Glutamatergic neuron (in vitro differentiated cells): ENCODE measurements at places on chromosomes 1 and 21. TPM values are rescaled to one million over a fixed set of nuclear protein-coding genes. Genes with fewer than 3 reads are reported as not detected.

GRCh38 chr1:6241887-6242740 lies 1.9 kb upstream of the HES3 start:
- H3K36me3 ChIP-seq: no peaks in the 10 kb centered on the region
- peaks cover 8% of the 10 kb centered on the region for H3K4me1 ChIP-seq
- peak overlapping the region; percentile 81 for H3K4me3 ChIP-seq
- H3K27ac ChIP-seq: no peak overlapping the region
- no peak for DNase-seq

- H3K36me3 ChIP-seq: no peaks in the 10 kb centered on the region
- no peak for DNase-seq
- H3K4me3 ChIP-seq: no peak overlapping the region
- no peaks in the 10 kb centered on the region for H3K27me3 ChIP-seq
- H3K4me1 ChIP-seq: no peaks in the 10 kb centered on the region
Measured at GRCh38 chr1:100277866-100278265, 11.8 kb downstream of the RTCA start.

- H3K4me1 ChIP-seq: no peaks in the 10 kb centered on the region
- DNase-seq: no peak
- peaks cover 7% of the 10 kb centered on the region for H3K27me3 ChIP-seq
- no peak overlapping the region for H3K4me3 ChIP-seq
- H3K36me3 ChIP-seq: no peaks in the 10 kb centered on the region
Measured at GRCh38 chr1:248886237-248886895, 19.7 kb upstream of the PGBD2 start.

DNA sequence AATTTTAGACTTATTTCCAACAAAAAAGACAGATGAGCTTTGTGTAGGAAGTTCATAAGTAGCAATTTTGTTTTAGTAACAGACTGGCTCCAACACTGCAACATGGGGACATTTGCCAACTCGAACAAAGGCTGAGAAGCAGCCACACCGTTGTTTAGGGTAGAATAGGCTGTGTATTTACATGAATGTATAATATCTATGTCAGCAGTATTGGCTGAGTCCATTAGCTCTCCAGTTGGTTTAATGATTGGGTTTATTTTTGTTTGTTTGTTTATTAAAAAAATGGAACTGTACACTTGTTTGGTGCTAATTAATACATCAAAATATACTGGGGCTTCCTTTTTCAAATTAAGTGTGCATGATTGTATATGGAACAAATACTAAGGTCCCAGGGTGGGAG lies 7.3 kb upstream of the TMCO2 start:
- no peak overlapping the region for H3K4me3 ChIP-seq
- peaks cover 2% of the 10 kb centered on the region for H3K27me3 ChIP-seq
- no peaks in the 10 kb centered on the region for H3K4me1 ChIP-seq
- no peaks in the 10 kb centered on the region for H3K36me3 ChIP-seq
- no peak for DNase-seq

Gene C1orf87
- total RNA-seq: not detected
